ENCODE measurements at places on chromosomes 2 and 18.
A peak's percentile ranks its signal among the peaks of the same experiment; 100 is the strongest.

- DNase-seq: no peak
Observed at GRCh38 chr18:28095631-28096030, 81.3 kb downstream of the CDH2 start.

DNA sequence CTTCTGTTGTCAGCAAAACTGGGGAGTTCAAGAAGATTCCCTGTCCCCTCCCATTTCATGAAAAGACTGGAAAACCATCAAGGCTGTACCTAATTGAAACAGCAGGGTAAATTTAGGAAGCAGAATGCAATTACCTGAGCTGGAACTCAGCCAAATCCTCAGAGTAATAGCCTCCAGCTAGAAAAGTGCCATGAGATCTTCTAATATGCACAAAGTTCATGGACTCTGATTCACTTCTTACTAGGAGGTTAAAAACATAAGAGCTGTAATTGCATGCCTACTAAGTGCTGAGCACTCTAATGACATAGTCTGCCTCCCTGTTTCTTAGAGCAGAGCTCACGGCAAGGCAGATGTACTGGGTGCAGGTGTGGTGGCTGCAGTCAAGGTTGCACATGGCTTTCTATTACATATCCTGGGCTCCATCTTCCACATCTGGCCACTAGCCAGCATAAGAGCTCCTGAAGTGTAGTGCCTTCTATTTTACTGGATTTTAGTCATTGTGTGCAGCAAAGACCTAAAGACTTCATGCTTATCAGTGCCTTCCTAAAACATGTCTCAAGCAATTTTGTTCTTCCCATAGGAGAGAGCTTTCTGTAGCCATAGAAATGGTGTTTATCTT is 341.7 kb downstream of the PTPRM start:
- no peak for DNase-seq

- DNase-seq: no peak
Observed at GRCh38 chr2:126725580-126725979, 69.6 kb downstream of the GYPC start.

- no peak for DNase-seq
Observed at GRCh38 chr18:73859837-73860397, 287.7 kb downstream of the FBXO15 start.

- no peak for DNase-seq
Observed at GRCh38 chr18:36503477-36503876, 206.0 kb downstream of the FHOD3 start.

DNA sequence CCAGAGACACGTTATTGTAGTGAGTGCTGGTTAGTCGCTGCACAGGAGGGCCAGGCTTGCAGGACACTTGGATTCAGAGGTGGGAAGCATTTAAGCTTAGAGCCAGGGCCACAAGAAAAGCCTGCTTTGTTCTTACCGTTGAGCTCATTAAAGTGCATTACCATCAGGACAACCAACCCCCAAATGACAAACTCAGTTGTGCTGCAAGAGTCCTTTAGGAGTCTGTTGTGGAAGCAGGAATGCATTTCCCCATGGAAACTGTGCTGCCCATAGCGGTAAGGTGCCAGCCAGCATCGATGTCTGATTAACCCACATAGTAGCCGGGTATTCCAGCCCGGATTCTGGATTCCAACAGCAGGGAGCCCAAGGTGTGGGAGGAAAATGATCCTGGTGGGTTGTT is 23.4 kb upstream of the REEP1 start:
- no peak for DNase-seq

GRCh38 chr2:238251331-238251730 is 11.5 kb upstream of the HES6 start:
- no peak for DNase-seq

DNA sequence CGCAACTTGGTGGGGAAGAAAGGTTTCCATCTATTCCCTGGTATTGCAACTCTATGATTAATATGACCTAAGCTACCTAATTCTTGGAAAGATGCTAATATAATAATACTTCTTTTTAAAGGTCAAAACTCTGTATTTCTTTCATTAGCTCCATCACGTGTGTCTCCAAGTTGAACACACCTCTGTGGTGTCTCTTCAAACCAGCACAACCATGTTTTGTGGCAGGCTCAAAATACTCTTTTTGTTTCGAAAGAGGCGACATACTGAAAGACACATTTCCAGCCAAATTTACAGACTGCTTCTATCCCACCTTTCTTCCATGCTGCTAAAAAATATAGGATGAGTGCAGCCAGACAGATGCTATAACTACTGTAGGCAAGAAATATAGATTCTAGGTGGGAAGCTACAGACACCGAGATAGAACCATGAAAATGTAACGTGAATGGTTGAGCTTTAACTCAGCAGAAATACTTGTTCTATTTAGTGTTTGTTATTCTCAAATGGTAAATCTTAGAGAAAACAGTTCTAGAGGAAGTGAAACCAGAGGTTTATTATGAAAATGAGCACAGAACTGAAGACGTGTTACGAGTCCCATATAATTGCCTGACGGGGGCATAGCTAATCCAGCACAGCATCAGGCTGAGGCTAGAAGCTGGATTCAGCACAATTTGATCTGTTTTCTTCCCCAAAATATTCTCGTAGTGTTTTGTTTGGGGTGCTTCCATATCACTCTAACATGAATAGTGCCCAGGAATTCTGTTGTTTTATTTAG is 991.5 kb upstream of the FANCL start:
- DNase-seq: no peak

DNA sequence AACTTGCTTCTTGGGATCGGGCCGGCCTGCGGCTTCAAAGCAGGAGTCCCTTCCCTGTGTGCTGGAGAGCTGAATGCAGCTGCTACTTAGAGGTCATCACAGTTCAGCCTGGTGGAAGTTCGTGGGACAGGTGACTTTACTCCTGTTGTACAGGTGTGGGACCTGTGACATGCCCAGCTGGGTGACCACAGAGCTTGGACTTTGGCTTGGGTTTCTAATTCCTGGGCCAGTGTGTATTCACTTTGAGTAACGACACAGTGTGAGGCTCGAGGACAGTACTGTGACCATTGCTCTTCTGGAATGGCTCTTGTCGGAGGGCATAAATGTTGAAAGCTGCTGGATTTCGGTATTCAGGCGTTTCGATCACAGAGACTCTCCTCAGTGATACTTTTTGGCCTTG is 114.5 kb downstream of the STPG4 start:
- no peak for DNase-seq

GRCh38 chr18:10020171-10020570 is 106.4 kb downstream of the VAPA start:
- no peak for DNase-seq

GRCh38 chr18:38933322-38933721 is 1367.7 kb upstream of the CELF4 start:
- no peak for DNase-seq

GRCh38 chr2:226683196-226683595 is 116.4 kb downstream of the IRS1 start:
- no peak for DNase-seq

DNA sequence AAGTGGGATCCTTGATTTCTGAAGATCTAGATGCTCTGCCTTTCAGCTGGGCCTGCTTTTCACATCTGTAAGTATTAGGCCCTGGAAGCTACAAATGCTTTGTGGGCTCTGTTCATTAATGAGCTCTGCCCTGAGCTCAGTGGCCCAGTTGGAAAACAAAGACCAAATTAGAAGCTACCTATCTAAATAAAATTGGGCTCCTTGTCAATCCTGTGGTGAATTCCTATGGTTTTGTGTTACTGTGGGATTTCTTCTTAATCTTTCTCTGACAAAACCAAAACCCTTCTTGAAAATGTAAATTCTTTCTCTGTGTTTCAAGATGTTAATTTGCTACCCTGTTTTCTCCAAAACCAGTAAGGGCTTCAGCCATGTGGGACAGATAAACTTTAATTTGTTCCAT is 219.0 kb upstream of the HS6ST1 start:
- DNase-seq: no peak

DNA sequence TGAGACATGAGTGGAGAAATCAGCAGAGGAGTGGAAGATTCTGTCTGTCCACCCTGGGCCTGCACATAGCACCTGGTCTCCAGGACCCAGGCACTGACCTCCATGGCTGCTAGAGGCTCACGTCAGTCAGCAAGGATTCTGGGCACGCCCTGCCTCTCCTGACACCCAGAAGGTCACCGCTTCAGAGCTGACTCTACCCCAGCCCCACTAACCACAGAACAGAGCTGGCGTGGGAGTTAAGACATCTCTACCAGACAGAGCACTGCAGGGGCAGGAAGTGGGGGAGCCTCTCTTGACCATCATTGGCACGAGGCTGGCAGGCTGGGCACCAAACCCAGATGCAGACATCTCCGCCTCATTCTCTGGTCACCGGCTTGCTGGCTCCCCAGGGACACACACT is 3.0 kb downstream of the ADCY3 start:
- DNase-seq: peak; percentile 26

DNA sequence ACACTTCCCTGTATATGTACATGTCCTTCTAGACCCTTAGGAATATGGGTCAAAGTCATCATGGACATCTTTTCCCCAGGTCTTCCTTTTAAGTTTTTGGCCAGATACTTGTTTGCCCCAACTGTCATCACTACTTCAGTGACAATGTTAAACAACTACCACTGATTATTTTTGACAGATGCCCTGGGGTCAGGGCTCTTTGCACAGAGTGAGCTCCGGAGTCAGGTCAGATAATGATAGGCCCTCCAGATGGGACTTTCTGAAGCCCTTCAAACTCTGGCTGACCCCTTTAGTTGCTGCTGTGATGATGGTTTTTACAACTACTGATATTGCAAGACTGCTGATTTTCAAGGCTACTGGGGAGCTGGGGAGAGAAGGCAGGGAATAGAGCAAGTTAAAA is 449.4 kb upstream of the HS6ST1 start:
- no peak for DNase-seq

- DNase-seq: no peak
Observed at GRCh38 chr2:126731353-126731752, 75.4 kb downstream of the GYPC start.
